ENCODE measurements at places on chromosomes 2 and 18.

DNA sequence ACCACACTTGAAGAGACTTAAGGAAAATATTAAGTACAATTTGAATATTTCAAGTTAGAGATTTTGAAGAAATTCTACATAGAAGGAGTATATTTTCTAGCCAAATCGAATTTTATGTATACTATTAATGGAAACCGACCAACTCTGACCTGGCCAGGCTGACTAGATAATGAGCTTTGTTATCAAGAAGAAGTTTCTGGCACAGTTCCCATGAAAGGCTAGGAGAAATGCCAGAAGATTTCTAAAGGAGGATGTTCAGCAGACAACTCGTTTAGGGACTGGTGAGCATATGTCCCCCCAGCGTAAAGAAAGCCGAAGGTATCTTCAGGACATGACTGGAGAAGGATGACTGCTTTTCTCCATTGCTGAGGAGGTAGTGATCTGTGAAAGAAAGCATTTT lies 127.3 kb downstream of the DIS3L2 start:
- no peak for DNase-seq

DNA sequence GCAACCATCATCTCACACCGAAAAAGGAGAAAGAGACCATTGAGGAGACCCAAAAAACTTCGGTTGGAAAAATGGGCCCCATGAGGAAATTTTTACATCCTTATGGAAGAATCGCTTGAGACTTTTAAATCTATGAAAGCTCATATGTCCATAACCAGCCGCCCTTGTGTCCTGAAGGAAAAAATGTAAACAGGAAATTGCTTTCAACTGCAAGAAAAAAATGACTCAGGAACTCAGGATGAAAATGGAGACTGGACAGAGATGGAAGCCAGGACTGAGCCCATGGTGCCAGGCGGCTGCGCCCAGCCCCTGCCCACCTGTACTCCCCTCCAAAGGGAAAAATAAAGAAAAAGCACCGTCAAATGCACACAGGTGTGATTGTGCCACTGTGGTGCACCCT lies 81.5 kb upstream of the SLC66A3 start:
- no peak for DNase-seq

- no peak for DNase-seq
These were observed 63.9 kb downstream of the MBOAT2 start for GRCh38 chr2:8939486-8940114.

DNA sequence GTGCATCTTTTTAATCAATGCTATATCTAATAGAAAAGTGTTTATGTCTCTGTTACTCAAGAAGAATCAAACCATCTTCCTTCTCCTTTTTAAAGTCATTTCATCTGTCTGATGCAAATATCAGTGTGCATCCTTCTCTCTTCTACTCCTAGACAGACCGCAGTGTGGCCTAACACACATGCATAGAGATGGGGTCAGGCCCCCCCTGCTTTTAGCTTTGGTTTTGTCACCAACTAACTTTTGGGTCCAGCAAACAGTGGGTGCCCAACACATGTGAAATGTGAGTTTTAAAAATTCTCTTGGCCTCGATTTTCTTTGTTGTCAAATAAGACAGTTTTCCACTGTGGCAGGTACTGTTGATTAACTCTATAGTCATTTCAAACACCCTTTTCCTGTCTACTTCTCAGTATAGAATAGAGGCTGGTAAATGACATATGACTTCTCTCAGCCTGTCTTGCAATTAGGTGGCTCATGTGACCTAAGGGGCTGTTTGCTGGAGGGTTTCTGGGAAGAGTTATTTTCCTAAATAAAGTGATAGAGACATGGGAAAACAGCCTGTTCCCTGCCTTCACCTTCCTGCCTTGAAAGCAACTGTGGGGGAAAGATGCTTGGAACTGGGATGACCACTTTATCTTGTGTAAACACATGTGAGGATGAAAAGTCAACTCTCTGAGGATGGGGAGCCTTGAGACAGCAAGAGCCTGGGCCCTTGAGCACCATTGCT lies 65.7 kb upstream of the DARS1 start:
- DNase-seq, result no peak

- no peak for DNase-seq
These were observed 7.3 kb upstream of the MTLN start for GRCh38 chr2:110219496-110220189.

- no peak for DNase-seq
These were observed 350.5 kb upstream of the ETAA1 start for GRCh38 chr2:67046591-67046990.

DNA sequence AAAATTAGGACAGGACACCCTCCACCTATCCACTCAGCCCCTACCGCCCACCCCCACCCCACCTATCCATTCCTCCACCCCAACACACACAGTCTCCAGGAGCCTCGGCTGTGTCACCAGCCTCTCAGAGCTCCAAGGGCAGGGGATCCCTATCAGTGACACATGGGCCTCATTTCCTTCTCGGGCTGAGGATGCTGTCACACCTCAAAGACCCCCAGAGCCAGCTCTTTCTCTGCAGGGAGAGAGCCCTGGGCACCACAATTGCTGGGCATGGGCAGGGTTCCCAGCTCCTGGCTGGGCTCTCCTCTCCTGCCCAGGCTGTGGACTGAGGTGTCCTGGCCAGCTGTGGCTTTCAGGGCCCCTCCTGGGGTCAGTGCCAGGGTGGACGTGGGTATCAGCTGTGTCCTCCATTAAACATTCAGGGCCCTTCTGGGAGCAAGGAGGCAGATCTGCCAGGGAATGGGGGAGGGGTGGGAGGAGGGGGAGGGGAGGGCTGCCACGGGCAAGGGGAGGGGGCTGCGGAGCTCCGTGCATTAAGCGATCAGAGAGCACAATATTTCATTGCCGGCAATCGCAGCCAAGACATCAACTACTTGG lies 14.3 kb upstream of the ECEL1 start:
- no peak for DNase-seq

- no peak for DNase-seq
These were observed 61.3 kb upstream of the CREB1 start for GRCh38 chr2:207468488-207468887.

- no peak for DNase-seq
These were observed 655 bp downstream of the NPPC start for GRCh38 chr2:231925303-231926179.

GRCh38 chr2:109301746-109302145 lies 172.7 kb downstream of the SH3RF3 start:
- DNase-seq, result no peak

GRCh38 chr2:39780825-39781600 lies 2.0 kb upstream of the THUMPD2 start:
- no peak for DNase-seq

GRCh38 chr2:113692698-113693428 lies 63.6 kb downstream of the SLC35F5 start:
- DNase-seq, result no peak

- no peak for DNase-seq
These were observed 26.8 kb upstream of the PNPT1 start for GRCh38 chr2:55720417-55720816.

DNA sequence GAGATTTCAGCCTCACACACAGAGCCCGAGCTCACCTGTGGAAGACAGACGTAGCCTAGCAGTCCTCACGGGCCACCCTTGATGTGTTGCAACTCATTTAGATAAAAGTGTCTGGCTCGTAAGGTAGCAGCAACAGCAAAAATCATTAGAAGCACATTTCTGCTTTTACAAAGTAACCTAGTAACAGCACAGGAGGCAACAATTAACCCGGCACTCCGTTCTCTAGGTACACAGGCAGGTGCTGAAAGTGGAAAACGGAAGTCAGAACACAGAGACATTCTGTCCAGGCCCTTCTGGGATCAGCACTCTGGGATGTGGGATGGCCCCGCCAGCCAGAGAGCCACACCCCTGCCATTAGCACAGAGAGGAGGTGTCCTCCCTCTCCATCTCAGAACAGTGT lies 99.3 kb downstream of the KLHL29 start:
- DNase-seq, result no peak

GRCh38 chr2:26336719-26337118 lies 9.2 kb upstream of the SELENOI start:
- DNase-seq, result no peak

DNA sequence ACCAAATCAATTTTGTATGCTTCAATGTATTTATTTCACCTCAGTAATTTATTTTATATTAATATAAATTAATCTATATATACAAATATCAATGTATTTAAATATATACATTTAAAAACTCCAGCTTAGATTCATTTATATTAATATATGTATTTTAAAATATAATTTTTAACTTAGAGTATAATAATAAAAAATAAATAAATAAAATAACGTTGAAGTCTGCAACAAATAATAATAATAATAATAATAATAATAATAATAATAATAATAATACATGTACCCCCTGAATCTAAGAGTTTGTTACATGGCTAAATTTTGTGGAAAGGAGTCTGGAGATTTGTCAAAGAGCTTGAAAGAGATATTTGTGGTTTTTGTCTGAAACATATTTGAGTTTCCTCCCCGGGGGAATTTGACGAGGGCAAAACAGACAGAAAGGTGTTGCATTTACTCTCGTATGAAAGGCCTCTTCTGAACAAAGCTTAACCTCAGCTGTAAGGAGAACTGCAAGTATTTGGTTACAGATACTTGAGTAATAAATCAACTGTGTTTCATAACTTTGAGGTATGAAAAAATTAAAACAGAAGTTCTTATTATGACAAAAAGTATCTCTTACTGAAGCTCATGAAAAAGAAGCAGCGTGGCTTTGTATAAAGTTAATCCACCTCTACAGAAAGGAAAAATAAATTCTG lies 93.4 kb downstream of the CDH19 start:
- DNase-seq, result no peak

DNA sequence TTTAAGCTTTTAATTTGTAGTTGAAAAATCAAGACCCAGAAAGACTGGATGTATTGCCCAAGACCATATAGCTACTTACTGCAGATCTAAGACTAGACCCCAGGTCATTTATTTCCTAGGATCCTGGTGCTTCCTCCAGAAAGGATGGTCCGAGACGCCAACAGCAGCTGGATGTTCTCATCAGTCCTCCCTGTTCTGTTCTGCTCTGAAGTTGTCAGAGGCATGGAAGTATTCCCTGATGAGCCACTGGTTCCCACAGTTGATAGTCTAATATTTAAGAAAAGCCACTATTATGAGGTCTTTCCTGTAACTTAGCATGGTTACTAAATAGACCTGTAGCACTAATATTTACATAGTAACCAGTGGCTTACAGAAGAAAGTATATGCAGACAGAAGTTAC lies 393.5 kb downstream of the MTX2 start:
- no peak for DNase-seq

GRCh38 chr2:146598791-146599190 lies 1246.0 kb upstream of the ACVR2A start:
- no peak for DNase-seq

GRCh38 chr2:42926434-42927333 lies 134.3 kb upstream of the HAAO start:
- DNase-seq, result no peak

GRCh38 chr18:35458271-35458670 lies 39.5 kb downstream of the INO80C start:
- DNase-seq, result no peak

DNA sequence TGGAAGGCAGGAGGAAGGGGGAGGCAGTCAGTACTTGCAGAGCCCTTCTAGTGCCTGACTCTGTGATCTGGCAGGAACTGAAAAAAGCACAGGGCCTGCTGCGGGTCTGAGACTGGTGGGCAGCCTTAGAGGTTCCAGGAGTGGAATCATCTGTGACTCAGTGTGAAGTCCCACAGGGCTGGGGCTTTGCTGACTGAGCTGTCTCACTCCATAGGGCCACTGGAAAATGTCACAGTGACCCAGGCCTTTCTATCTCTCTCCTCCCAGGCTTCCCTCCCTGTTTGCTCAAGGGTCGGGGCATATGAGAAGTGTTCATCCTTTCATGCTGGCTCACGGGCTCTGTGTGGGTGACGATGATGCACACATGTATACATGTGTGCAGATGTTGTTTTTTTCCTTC lies 47.1 kb upstream of the ZFP36L2 start:
- no peak for DNase-seq

DNA sequence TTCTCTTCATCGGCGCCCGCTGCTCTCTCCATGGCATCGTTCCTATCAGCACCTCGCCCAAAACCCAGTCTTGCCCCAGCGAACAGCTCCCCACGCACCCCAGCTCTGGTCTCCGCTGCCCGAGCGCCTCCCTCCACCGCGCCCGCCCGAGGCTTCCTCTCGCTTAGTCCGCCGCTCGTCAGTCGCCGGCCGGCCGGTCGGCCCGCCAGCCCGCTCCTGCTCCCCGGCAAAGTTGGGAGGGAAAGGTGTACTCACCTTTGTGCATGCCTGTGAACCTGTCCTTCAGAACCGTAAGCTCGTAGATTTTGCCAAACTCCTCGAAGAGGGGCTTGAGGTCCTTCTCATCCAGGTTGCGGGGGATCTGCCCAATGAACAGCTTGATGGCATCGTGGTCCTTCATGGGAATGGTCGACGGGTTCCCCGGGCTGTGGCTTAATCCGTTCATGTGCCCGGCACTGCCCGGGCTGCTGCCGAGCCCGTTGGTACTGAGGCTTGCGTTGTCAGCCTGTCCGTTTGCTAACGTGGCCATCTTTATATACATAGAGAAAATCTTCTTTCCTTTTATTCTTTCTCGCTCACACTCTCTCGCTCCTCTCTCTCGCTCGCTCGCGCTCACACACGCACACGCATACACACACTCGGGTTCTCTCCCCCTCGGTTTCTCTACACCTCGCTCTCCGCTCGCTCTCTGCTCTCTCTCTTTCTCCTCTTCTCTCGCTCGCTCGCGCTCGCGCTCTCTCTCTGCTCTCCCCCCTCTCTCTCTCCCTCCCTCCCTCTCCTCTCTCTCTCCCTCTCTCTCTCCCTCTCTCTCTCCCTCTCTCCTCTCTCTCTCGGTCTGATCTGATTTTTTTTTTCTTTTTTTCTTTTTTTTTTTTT lies at the start of gene CELF4:
CELF4 (minus strand) TSS at position 698 of the 876 bp plus-strand sequence.
- peak; percentile 29 for DNase-seq

DNA sequence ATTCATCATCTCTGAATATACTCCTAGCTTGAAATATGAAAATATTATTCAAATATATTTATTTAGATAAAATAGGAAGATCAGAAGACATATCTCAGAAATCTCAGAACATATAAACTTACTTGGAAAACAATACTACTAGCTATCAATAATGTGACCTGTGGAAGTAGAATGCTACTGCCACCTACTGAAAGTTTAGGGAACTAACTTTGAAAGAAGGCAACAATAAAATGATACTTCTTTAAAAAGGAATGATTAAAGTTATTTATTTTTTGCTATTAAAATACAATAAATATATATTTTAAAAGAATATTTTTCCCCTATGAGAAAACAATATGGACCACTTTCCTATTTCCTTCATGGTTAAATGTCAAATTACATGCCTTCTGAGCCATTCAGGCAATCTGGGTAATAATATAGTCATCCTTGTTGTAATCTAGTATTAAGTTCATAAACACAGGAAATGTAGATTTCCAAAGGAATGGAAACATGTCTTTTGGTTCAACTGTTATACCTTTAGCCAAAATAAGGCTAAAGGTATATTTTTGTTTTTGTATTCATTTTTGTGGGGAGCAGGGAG lies 26.0 kb downstream of the ACADL start:
- DNase-seq, result peak; percentile 38

Measured in NCI-H2029 treated with DMSO at 0.1 percent for 48 hours (cell line).